OCI-M1 (cell line): ENCODE measurements at places on chromosomes 12 and 14.
A peak's percentile ranks its signal among the peaks of the same experiment; 100 is the strongest.

DNA sequence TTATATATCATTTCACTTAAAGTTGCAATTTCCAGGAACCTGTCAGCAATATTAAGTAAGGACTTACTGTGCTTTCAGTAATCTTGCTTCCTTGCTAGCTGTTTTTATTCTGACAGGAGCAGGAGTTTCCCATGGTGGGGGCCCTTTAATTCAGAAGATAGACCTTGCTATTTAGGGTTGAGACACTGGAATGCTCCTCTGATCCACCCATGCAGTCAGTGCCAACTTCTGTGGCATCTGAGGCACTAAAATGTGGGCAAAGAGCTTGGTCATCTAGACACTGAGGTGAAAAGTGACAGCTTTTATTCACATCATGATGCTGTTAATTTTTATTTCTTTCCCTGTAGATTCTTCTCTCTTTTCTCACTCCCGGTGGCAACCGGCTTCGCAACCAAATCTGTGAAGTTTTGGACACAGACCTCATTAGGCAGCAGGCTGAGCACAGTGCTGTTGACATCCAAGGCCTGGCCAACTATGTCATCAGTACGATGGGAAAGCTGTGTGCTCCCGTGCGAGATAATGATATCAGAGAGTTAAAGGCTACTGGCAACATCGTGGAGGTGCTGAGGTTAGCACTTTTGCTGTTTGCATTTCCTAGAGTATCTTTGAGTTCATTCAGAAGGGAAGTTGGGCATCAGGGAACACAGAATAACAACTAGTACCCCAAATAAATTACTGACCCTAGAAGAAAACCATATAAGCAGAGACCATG is 18.8 kb downstream of the TCP11L2 start:
- no peak for DNase-seq

DNA sequence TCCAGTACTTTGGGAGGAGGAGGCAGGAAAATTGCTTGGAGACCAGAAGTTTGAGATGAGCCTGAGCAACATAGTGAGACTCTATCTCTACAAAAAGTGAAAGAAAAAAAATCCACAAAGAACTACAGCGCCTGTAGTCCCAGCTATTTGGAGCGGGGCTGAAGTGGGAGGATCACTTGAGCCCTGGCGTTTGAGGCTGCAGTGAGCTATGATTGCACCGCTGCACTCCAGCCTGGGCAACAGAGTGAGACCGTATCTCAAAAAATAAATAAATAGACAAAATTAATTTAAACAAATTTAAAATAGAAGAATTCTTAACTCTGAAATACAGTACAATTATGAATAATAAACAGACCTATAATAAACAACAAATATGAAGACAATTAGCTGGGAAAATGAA is 40.9 kb downstream of the ATL1 start:
- DNase-seq = peak; percentile 60

- peak; percentile 45 for DNase-seq
Observed at GRCh38 chr14:67999290-67999689, 179.7 kb downstream of the RAD51B start.

DNA sequence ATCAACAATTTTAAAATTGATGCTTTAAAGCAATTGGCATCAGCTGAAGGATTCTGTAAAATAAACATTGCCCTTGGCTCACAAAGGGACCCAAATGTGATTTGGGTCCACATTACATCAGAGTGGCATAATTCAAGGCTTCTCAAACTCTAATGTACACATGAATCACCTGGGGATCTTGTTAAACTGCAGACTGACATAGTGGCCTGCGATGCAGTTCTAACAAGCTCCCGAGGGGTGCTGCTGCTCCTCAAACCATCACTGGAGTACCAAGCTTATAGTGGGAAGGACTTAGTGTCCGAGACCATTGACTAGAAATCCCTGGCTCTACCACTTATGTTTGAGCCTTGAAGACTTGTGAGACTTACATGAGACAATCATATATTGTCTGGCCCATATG is 31.8 kb upstream of the DNM1L start:
- DNase-seq = no peak

- DNase-seq = no peak
Observed at GRCh38 chr14:50762001-50762930, 68.7 kb downstream of the NIN start.

GRCh38 chr12:104494137-104494792 is 37.5 kb downstream of the CHST11 start:
- DNase-seq = no peak

- DNase-seq = peak; percentile 79
Observed at GRCh38 chr12:27143256-27144069, 61.1 kb upstream of the C12orf71 start.

DNA sequence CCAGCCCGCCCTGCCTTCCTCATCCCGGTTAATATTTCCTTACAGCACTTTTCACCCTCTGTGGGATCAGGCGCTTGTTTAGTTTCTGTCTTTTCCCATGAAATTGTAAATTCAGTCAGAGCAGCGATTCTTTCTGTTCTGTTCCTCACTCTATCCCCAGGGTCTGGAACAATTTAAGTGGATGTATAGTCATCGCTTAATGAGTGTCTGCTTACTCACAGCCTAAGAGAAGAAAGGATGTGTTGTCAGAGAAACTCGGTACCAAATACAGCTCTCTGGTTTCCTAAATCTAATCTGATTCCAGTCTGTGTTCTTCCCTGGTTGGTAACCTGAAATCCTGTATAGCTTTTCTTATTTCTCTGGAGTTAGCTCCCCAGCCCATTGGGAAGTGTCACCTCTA is 44.9 kb downstream of the FOS start:
- DNase-seq = no peak

- DNase-seq = no peak
Observed at GRCh38 chr12:105464406-105464805, 133.9 kb downstream of the C12orf75 start.

- DNase-seq = no peak
Observed at GRCh38 chr12:6782850-6783566, 6.3 kb upstream of the CD4 start.

DNA sequence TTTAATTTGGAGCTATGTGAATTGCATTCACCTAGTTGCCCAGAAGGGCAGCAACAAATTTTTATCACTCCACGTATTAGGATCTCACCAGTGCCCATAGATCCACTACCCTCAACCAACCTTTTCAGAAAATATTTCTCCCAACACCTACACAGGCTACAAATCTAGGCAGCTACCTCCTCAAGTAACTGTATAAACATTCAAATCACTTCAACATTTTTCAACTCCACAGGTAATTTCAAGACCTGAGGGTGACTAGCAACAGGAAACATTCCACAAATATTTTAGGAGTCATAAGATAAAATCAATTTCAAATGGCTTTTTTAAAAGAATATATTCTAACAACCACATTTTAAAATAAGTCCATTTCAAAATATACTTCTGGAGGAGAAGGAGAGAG is 12.9 kb downstream of the PHLDA1 start:
- no peak for DNase-seq

- no peak for DNase-seq
Observed at GRCh38 chr14:71524320-71524982, 407.8 kb upstream of the RGS6 start.

DNA sequence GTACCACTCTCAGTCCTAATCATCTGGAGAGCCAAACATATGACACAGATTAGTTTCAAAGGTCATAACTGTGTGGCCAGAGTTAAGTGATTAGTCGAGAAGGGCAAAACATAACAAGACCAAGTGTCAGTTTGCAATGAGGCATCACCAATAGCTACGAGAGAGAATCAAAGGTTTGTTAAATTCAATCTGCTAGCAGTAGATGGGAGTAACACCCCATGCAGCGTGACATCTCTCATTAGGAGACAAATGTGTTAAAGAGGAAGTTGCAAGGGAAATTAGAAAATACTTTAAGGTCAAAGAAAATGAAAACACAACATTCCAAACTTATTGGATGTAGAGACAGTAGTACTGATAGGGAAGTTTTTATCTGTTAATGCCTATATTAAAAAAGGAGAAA is 135.7 kb upstream of the SYT10 start:
- peak; percentile 59 for DNase-seq

DNA sequence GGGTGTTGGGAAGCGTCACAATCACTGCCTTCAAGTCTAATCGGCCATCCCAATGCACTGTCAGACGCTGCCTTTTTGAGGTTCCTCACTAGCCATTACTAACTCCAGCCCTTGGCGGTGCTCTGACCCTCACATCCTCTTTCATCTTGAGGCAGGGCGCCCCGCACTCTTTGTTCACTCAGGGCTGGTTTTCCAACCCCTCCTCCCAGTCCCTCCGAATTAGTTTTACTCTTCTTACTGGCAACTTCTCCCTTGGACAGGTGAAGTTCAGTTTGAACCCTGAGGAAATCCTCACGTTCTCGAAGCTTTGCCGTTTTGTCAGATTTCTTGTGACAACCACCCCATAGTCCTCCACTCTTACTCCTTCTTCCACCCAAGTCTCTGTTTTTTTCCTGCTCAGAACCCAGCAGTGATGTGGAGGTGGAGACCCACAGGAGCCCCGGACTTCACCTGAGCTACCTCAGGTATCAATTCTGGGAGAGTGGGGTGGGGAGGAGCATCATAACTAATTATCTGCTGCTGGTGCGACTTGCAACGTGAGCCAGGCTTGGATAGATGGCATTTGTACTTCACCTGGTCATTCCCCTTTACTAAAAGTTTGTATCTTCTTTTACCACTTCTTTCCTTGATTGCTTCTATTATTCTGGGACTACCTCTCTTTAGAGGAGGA is 757 bp downstream of the ZC3H10 start:
- DNase-seq = peak; percentile 80

- DNase-seq = peak; percentile 82
Observed at GRCh38 chr12:47205532-47206449, 126.0 kb upstream of the AMIGO2 start.

DNA sequence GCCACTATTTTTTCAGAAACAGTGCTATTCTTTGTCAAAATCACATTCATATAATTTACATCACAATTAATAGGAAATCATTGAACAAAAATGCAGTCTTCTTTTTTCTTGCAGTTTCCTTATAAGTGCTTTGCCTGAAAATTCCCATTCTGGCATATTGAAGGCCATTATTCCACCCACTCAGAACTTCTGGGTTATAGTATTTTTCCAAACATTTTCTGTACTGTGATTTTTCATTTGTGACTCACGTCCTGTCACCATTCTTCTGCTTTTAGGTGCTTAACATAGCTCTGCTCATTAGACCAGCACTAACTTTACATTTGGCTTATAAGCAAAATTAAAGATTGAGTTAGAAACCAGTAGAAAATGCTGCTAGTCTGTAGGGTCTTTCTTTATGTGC is 241.0 kb upstream of the NPAS3 start:
- no peak for DNase-seq

DNA sequence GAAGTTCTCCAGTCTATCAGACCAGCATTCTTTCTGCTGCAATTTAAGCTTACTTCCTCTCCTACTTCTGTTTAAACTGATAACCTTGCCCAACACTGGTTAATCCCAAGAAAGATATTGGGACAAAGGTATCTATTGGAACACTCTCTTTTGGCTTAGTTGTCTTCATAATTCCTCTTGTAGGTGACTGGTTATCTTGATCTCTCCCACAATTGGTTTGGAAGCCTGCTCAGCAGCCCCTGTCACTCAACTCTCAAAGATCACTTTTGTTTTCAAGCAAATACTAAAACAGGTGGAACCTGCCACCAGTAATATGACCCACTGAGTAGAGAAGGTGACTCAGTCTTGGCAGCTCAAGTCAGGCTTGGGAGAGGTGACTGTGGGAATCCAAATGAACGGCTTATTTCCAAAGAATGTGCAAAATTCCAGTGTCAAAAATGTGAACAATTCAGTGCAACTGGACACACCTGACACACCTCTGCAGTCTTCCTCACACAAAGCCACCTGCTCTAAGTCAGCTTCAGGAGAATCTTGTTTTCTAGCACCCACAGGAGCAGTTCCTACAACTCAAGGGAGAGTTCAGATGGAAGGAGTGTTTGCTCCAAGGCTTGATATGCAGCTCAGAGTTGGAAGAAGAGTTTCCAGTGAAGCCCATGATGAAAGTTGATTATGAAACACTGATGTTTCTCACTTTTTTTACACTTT is 83.2 kb upstream of the SLC38A2 start:
- peak; percentile 38 for DNase-seq

GRCh38 chr12:125029761-125030358 is 35.4 kb upstream of the AACS start:
- no peak for DNase-seq
